ENCODE measurements at places on chromosomes 5 and 9.

GRCh38 chr5:130550562-130550928, 614.5 kb downstream of the HINT1 start:
- no peak for DNase-seq

DNA sequence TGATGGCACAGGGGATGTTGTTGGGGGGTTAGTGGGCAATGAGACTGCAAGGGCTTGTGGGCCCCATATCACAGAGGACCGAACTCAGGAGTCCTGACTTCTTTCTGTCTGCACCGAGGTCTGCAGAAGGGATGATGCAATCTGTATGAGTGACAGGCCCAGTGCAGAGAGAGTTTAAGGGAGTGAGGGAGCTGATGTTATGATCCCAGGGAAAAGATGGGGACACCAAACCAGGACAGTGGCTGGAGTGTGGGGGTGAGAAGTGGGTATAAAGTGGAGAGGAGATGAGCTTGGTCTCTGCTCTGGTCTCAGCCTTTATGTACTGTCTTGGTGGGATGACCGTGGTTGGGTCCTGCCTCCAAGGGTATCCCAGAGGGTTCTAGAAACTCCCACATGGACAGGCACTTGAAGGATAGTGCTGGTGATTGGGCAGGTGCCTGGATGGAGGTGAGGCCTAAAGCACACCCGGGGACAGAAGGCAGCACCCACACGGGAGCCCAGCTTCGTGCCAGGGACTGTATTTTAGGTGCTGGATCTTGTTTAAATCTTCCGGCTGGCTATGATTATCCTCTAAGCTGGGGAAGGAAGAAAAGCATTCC, 21.9 kb downstream of the GSN start:
- no peak for DNase-seq

DNA sequence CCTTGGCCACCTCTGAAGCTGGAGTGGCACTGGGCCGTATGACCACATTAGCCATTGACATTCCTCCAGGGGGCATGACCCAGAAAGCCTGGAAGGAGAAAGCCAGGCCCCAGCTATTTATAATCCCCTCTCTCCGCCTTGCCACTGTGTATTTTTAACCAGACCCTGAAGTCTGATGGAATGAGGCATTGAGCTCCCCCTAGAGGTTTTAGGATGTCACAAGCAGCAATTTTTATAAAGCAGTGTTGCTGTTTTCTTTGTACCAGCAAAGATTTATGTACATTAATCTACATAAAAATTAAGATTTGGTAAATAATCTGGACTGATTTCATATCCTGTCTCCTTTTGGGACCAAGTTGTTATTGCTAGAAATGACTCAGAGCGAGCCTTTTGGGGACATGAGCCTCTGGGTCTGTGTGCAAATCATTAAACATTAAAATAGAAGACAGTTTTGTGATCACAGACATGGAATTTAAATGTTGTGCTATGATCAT, 127.1 kb downstream of the TRIO start:
- DNase-seq = peak; percentile 60

GRCh38 chr9:16561121-16561520, 309.3 kb downstream of the BNC2 start:
- no peak for DNase-seq

GRCh38 chr5:56106837-56107236, 112.1 kb upstream of the IL6ST start:
- DNase-seq = no peak

GRCh38 chr5:144583541-144584449, 413.1 kb downstream of the KCTD16 start:
- DNase-seq = no peak

- no peak for DNase-seq
Observed at GRCh38 chr5:71802673-71803072, 83.6 kb downstream of the CARTPT start.

DNA sequence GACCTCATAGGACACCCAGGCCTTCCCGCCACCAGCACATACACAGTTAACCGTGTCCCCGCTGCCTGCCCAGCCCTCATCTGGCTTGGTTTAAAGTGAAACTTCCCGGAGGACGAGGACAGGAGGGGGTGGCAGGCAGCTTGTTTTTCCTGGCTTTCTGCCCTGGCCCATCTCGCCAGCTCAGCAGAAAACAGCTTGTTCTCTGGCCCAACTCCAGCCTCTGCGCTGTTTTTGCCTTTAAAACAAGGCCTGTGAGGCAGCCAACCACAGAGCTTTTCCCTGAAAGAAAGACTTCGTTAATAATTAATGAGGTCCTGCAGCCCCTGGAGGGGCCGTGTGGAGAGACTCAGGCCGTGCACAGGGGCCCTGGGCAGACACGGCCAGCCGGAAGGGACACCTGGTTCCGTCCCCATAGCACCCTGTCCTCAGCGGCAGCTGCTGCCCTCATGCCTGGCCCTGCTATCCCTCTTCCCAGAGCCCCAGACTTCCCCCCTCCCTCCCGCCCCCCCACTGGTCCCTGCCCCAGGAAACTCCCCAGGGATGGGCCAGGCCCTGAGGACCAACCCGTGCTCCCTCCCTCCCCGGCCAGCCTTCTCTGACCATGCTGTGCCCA, 108.7 kb downstream of the RXRA start:
- DNase-seq = no peak

GRCh38 chr5:109028608-109029299, 281.1 kb downstream of the FER start:
- DNase-seq = no peak

GRCh38 chr5:56054666-56055065, 59.9 kb upstream of the IL6ST start:
- no peak for DNase-seq

GRCh38 chr9:12658531-12659209, 34.5 kb upstream of the TYRP1 start:
- DNase-seq = no peak

DNA sequence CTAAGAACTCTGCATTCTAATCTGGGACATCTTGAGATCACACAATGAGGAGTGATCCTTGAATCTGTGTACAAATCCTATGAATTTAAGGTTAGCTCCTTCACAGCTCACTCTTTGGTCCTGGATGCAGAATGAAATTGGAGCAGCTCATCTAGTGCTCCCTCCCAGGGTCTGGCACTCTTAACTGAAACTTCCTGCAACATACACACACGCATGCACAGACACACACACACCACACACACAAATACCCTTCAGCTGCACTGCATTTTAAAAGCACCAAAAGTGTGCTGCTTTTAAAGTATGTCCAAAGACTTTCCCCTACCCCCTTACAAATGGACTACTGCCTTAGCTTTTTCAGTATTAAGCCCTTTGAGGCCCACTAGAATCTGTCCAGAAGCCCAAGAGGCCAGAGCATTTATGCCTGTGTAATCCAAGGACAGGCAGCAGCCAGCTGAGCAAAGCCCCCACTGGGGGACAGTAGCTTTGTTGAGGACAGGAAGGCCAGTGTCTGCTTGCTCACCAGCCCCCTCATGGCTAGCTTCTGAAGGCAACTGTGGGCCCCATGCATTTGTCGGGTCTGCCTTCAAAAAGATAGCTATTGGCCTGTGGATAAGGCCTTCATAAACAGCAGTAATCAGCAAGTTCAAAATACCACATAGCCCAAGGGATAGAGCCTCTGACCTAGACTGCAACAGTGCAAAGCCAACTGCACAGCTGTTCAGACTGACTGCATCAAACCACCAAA, 43.6 kb downstream of the CDO1 start:
- DNase-seq = no peak

DNA sequence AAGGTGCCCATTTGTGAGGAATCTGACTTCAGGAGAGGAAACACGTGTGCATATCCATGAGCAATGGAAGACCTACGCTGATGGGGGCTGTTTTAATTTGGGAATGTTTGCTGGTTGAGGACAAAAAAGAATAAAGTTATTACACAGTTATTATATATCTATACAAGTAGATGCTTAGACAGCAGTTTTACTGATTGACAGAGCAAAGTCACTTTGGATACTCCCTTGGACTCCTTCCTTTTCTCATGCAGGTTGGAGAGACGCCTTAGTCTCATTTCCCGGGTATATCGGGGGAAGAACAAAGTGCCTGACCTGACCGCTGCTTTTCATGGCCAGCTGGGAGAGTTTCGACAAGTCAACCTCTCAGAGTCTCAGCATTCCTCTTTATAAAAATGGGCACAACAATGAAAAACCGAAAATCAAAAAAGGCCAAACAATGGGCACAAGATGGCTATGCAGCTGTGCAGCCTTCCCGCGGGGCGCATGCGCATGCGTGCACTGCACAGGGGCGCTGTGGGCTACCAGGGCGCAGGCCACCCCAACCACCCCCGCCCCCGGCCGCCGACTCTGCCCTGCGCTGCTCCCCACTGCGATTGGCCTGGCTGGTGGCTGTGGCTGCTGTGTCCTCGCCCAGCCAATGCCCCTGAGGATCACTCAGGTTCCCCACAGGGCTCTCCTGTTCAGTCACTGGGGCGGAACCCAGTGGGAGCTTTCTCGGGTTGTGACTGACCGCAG, 18.1 kb downstream of the NFIL3 start:
- no peak for DNase-seq

GRCh38 chr9:95910770-95911340, 35.4 kb downstream of the ERCC6L2 start:
- no peak for DNase-seq

DNA sequence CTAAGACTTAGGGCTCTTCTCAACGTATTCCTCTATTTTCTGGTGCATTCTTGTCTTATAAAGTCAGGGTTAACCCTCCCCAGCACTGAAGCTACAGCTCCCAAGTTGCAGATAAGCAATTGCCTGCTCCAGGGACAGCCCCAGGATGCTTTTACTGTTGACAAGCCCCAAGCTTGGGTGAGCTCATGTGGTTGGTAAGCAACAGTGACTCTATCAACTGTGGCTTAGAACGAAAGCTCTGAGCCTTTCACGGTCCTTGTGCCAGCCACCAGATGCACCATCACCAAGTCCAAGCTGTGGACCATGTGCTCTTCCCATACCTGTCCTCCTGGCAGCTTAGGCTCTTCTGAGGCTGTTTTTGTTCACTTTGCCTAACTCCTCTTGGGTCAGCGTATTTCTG, 13.5 kb downstream of the ADRB2 start:
- DNase-seq = no peak

GRCh38 chr9:110029429-110029955, 178.5 kb downstream of the C9orf152 start:
- DNase-seq = no peak

- DNase-seq = no peak
Observed at GRCh38 chr9:117869287-117869686, 165.1 kb downstream of the TLR4 start.

- no peak for DNase-seq
Observed at GRCh38 chr9:127966416-127967150, 14.2 kb downstream of the EEIG1 start.

GRCh38 chr5:14281746-14282181, 138.6 kb downstream of the TRIO start:
- no peak for DNase-seq

- DNase-seq = no peak
Observed at GRCh38 chr5:11617080-11617479, 287.2 kb downstream of the CTNND2 start.

GRCh38 chr9:130206579-130206978, 34.4 kb downstream of the NCS1 start:
- no peak for DNase-seq

- peak; percentile 89 for DNase-seq
Observed at GRCh38 chr9:131277910-131278701, 1.8 kb upstream of the FAM78A start.

GRCh38 chr9:69773258-69773657, 13.4 kb upstream of the PTAR1 start:
- no peak for DNase-seq

GRCh38 chr5:157665467-157666070, 5.8 kb upstream of the C5orf52 start:
- DNase-seq = no peak

GRCh38 chr9:132201780-132202703, 40.2 kb downstream of the NTNG2 start:
- DNase-seq = no peak

GRCh38 chr9:93447655-93448054, 3.8 kb upstream of the FAM120A start:
- no peak for DNase-seq
